ENCODE measurements at places on chromosomes 2 and 18.

GRCh38 chr2:237878-238277, 26.0 kb downstream of the SH3YL1 start:
- ATAC-seq, result no peak

DNA sequence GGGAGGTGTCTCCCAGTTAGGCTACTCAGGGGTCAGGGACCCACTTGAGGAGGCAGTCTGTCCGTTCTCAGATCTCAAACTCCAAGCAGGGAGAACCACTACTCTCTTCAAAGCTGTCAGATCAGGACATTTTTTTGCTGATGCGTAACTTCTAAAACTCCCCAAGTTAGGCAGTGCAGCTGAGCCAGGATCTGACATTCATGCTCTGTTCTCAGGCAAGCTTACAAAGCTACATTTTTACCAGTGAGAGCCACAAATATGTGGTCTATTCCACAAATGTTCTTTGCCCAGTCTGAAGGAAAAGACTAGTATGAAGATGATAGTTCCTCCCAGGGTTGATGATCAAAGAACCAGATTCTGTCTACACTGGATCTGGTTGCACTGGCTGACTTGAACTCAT, 184.1 kb downstream of the MTCL1 start:
- ATAC-seq, result no peak

- ATAC-seq, result peak; percentile 37
Observed at GRCh38 chr2:136131961-136132824, 14.2 kb upstream of the CXCR4 start.

- ATAC-seq, result no peak
Observed at GRCh38 chr2:36801088-36801487, 104.6 kb downstream of the VIT start.

- no peak for ATAC-seq
Observed at GRCh38 chr2:63081404-63081803, 30.8 kb downstream of the OTX1 start.

GRCh38 chr2:47010176-47010575, 94.6 kb upstream of the MCFD2 start:
- no peak for ATAC-seq

GRCh38 chr2:236711440-236711839, 141.8 kb downstream of the ACKR3 start:
- no peak for ATAC-seq

- ATAC-seq, result no peak
Observed at GRCh38 chr2:177748360-177748759, 324.2 kb downstream of the PDE11A start.

- ATAC-seq, result peak; percentile 41
Observed at GRCh38 chr2:64666810-64667438, 13.2 kb upstream of the SERTAD2 start.

All from activated CD4-positive, CD25-positive, alpha-beta regulatory T cell treated with anti-CD3 and anti-CD28 coated beads, Interleukin-2, amount 50 U/mL, for 24 hours (primary cell).